ENCODE measurements at places on chromosomes 2 and 18.

DNA sequence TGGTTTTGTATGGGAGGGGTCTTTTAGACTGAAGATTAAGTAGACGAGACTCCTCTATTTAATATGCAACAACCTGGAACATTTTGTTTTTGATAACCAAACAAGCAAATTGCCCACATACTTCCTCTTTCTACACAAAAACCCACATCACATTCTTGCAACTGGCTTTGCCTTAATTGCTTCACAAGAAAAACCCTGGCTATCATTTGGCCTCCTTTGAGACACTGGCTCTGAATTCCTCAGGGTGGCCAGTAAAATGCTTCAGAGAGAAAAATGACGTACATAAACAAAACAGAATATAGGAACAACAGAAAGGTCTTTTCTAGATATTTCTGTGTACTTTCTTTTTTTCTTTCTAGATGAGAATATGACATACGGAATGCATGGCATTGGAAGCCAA is 103.0 kb downstream of the TRIB2 start:
- DNase-seq = no peak

- DNase-seq = no peak
Measured at GRCh38 chr2:112520234-112520783, 22.0 kb upstream of the POLR1B start.

DNA sequence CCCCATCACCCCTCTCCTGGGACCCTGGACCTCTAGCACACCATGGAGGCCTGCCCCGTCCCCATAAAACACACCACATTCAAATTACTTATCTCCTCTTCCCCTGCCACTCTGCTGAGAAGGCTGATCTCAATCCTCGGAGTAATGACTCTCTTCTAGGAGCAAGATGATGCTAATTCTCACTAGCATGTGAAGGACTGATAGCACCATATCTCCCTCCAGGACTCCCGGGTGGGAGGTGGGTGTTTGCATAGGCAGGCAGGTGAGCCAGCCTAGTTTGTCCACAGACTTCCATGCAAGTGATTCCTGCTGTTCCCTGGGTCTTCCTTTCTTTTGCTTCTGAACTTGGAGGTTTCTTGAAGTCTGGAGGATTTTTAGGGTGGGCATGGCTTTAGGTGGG is 40.5 kb downstream of the HPCAL1 start:
- no peak for DNase-seq

GRCh38 chr2:12227941-12228608 is 481.6 kb downstream of the LPIN1 start:
- DNase-seq = no peak

DNA sequence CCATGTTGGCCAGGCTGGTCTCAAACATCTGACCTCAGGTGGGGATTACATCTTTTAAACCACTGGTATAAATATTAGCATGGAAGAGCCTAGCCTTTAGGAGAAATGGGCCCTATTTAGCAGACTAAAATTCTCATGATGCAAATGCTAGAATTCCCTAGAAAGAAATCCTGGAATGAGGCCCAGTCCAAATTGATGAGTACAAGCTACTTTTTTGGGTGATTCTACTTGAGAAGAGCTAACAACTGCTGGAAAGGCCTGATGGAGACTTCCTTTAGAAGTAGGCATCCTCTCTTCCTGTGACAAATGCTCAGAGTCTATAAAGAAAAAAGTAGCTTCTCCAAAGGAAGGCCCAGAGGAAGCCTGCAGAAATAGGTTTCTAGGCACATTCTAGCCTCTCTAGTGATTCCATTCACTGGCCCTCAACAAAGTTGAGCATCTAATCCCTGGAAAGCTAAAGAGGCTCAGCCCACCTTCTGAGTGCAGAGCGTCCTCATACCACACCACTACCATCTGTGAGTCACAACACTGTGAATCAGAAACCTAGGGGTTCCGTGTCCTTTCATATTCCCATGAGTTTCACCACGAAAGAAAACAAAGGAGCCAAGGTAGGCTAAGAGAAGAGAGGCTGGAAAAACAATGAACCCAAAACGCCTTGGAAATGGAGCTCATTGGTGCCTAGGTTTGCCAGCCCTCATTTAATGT is 183.1 kb downstream of the C1D start:
- no peak for DNase-seq

DNA sequence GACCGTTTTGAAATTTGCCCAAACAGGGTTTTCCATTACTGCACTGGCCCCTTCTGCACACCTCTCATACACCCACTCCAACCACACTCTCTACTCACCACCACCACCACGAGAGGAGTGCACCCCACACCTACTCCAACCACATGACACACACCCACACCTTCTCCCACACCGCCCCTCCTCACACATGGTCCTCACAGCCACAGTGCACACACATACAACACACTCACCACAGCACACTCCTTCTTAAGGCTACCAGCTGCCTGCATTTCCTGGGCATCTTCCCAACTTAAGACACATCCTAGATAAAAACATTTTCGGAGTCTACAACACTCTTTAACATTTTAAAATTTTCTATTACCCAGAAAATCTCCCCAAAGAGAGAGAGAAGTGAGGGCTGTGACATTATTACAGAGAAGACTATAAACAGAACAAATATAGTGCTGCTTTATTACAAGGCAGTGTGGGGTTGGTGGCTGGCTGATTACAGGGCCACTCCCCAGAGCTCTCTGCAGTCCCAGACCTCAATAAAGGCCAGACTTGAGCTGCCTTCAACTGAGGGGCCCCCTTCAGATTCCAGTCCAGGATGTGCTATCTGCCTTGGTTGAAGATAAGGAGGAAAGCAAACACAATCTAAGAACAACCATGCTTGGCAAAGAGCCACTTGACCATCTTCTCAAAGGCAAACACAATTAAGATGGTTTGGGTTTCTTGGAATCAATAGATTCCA is 36.1 kb downstream of the NHEJ1 start:
- DNase-seq = no peak

DNA sequence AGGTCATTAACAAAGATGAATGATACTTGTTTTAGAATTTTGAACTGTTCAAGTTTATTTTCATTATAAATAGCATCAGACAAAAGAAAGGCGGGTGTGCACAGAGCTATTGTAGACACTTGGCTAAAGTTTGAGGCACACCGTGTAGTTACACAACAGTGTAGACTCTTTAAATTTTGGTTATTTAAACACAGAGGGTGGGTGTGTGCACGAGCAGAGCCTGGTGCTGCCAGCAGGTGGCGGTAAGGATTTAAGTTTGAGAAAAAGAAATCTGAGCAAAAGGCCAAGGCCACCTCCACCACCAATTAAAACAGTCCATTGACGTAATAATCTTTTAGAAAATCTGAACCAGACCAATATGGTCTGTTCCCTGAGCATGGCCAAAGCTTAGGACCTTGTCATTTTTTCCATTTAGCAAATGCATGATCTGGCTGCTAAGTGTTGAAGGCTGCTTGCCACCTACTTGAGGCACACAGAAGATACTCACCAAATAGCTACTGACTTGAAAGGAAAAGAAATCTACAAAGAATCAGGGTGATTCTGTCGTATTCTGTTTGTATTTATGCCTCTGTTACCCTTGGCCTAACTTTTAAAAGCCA is 14.3 kb downstream of the COPS7B start:
- DNase-seq = peak; percentile 47

GRCh38 chr2:44869761-44870160 is 71.7 kb upstream of the SIX3 start:
- DNase-seq = no peak
